NAMALWA (cell line): ENCODE measurements at places on chromosomes 7 and 10.

- no peak for DNase-seq
Observed at GRCh38 chr7:100728196-100728595, 5.2 kb upstream of the ZAN start.

DNA sequence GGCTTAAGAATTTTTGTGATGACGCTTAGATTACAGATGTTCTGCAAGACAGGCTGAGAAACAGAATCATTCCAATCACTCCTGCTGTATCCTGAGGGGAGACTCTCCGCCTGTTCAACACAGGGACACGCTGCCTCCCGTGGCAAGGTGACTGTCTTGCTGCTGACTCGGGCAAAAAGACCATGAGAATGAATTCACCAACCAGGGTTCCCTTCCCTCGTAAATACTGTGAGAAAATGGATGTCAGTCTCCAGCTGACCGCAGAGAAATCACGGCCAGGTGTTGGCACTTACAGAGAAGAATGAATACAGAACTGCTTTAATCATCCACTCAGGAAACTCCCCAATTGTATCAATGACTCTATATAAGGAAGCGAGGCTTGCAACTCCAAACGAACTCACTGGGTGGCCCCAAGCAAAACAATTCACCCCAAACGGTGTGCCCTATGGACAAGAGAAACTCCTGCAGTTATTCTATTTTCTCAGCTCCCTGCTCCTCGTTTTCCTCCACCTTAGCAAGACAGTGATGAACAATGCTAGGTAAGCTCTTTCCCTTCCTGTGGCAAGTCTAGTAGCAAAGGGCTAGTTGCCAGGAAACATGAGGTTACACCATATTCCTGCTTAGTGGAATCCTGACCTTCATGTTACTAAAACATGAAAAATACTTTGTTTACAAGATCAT lies 22.8 kb downstream of the GNA12 start:
- peak; percentile 82 for DNase-seq

GRCh38 chr10:95327367-95327766 lies 36.6 kb upstream of the PDLIM1 start:
- DNase-seq, result no peak

GRCh38 chr7:124857672-124858235 lies 71.9 kb downstream of the POT1 start:
- DNase-seq, result no peak

GRCh38 chr7:120990468-120991118 lies 2.1 kb downstream of the CPED1 start:
- DNase-seq, result no peak

DNA sequence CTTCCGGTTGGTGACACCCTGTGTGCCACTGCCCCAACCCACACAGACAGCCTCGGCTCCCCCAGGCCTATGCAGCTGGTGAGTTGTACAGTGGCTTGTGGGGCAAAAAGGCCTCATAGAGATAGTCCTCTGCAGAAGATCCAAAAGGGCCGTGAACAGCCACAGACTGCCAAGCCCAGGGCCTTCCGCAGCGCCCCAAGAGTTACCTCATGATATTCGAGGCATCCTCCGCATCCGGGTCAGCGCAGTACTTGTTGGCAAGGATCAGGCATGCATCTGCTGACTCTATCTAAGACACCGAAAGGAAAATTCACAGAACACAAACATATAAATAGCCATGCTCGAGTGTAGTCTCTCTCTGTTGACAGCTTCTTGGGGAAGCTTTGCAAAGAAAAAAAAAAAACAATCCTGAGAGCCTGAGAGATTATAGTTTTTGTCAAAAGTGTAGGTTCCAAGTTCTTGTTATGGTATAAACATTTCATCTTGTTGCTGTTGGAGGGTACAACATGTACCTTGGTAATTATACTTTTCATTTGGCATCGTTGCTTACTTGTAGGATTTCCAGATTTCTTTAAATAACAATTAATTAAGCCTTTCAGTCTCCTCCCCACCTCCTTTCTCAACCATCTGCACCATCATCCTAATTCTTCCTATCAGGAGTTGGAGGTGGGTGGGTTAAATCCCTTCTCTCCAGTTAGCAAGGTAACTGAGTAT lies 553.0 kb downstream of the KCNMA1 start:
- DNase-seq, result no peak

- DNase-seq, result peak; percentile 85
Observed at GRCh38 chr10:89332123-89332633, 4.4 kb downstream of the IFIT3 start.

DNA sequence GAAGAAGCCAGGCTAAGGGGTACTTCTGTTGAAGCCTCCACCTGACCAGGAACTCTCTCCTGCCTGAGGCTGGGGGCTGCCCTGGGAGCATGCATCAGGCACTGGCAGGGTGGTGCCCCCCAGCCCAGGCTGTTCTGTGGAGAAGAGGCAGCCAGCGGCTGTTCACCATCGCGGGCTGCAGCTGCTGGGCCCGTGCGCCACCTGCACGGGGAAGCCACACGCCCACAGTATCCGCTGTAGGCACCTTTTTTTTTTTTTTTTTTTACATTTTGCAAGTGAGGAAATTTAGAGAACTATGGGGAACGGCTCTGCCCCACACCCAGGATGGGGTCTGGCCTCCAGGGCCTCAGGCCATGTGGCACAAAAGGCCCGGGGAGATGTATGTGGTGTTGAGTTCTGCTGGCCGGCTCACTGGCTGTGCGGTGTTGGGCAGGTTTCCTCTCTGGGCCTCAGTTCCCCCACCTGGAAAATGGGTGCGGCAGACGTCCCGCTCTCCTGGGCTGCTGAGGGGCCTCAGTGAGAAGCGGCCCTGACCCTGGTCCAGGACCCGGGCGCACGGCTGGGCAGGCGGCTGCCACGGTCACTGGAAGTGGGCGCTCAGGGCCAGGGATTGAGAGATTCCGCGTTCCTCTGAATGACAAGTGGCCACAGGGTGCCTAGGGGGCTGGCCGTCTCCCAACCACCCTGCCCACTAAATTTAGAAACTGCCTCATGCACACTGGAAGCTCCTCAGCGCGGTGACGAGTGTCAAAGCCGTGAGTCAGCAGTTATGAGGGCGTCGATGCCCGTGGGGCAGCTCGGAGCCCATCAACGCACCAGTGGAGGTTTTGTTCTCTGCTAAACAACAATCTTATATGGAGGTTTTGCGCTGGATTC lies 8.8 kb upstream of the INTS1 start:
- DNase-seq, result peak; percentile 92

GRCh38 chr7:95424716-95425115 lies 10.1 kb downstream of the PON2 start:
- DNase-seq, result no peak

- peak; percentile 66 for DNase-seq
Observed at GRCh38 chr7:44045226-44046014, 918 bp downstream of the DBNL start.

- DNase-seq, result no peak
Observed at GRCh38 chr7:138556771-138557484, 96.9 kb downstream of the TRIM24 start.

DNA sequence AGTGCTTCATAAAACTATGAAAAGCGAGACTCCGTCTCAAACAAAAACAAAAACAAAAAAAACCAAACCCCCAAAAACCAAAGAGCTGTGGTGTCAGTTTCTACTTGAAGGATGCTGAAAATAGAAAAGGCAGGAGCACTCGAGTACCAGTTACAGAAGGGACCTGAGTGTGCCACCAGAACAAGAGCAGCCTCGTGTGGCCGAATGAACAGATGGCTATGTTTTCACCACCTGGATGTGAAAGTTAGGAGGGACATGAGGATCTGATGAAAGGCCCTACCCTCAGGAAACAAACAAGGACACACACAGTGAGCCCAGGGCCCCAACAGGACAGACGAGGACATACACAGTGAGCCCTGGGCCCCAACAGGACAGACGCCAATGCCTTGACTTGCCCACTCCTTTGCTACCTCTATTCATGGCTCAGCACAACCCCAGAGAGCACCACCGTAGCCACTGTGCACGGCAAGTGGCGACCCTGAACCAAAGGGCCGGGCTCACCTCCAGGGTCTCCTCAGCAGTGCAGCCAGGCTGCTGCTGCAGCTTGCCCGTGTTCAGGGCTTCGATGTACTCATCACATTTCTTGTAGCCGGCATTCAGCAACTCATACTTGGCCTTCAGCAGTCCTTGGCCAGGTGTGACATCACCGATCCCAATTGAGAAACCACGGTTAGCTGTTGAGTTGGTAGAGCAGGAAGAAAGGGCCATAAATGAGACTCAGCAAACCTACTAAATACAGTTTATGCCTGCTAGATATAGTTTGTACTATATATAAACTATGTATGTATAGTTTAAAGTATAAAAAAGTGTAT lies 24.9 kb downstream of the POLR3A start:
- no peak for DNase-seq

GRCh38 chr10:43211030-43211429 lies 55.8 kb downstream of the RASGEF1A start:
- no peak for DNase-seq

DNA sequence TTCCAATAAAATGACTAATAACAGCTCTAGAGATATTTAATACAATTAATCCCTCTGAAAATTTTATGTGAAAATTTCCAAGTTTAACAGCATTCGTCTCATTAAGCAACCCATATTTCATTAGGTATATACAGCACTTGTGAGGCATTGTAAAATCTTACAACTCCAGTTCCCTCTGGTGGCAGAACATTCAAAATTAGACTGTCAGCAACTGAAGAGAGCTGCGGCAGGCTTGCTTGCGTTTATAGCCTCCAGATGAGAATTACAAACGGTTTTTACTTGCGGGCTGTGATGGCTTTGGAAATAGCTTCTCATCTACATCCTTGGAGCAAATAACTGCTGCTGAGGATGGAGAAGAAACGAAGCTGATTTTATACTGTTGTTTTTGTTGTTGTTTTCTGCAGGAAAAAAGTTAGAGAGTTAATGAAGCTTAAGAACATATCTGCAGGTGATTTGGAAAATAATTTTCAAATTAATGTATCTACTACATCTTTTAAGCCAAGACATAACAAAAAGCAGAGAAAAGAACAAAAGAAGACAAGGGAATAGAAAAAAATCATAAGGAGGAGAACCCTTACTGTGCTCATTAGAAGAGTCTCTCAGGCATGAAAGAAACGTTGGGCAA lies 171.3 kb downstream of the MAGI2 start:
- DNase-seq, result peak; percentile 33

DNA sequence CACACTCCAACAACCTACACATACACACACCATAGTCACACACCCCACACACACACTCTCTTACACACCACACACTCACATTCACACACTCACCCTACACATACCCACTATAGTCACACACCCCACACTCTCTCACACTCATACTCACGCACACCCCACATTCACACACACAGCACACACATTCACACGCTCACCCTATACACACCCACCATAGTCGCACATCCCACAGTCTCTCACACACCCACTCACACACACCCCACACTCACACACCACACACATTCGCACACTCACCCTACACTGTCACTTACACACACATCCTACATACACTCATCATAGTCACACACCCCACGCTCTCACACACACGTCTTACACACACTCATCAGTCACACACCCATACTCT lies 85.6 kb downstream of the HECW1 start:
- DNase-seq, result no peak

DNA sequence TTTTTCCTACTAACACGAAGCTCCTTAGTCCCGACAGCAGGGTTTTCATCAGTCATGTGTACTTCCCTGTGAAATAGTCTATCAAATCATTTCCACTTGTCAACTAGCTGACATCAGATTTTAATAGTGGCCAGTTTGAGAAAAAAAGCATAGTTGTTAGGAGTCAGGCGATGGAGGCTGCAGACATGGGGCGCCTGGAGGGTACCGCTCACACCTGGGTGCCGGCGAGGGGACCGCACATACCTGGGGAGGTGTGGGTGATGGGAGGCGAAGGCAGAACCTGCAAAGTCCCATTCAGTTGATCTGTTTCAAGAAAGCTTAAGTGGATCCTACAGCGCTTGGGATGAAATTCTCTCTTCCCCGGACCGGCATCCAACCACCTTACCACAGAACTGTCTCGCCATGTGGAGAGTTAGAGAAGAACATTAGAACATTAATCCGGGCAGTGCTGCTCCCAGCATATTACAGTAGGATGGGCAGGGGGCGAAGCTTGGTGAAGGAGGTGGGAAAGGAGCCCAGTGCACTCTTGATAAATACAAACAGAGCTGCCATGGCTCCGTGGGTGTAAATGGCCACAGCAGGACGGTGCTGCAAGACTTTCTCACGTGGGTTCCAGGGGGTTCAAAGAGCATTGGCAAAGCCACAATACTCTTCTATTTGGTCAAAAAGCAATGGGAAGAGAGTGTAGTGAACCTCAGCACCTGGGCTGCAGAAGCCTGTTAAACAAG lies 24.2 kb downstream of the ADARB2 start:
- no peak for DNase-seq

GRCh38 chr10:120460186-120460585 lies 3.2 kb downstream of the PLPP4 start:
- DNase-seq, result no peak
